CD8-positive, alpha-beta memory T cell (primary cell): ENCODE measurements at places on chromosomes 3 and 15. TPM values are rescaled to one million over a fixed set of nuclear protein-coding genes. Genes with fewer than 3 reads are reported as not detected.

Gene UQCC5
- polyA plus RNA-seq, result 20.7 TPM

DNA sequence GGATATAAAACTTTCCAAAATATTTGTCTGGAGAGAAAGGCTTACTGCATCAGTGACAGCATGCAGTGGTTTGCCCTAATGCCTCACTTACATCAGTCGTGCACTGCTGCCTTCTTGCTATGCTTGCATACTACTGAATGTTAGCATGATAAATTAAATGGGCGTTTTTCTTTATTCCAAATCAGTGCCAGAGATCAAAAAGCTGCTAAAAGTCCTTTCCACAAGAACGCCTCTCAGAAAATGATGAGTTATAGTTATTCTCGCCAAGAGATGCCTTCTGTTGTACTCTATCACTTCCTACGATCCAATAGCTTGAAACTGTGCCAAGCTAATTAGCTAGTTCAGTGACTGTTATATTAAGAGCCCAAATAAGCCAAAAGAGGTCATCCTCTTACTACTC lies 345.8 kb upstream of the ROBO2 start:
- no peak overlapping the region for H3K4me3 ChIP-seq
- H3K4me1 ChIP-seq, result no peaks in the 10 kb centered on the region
- H3K36me3 ChIP-seq, result no peaks in the 10 kb centered on the region
- H3K27me3 ChIP-seq, result no peaks in the 10 kb centered on the region

DNA sequence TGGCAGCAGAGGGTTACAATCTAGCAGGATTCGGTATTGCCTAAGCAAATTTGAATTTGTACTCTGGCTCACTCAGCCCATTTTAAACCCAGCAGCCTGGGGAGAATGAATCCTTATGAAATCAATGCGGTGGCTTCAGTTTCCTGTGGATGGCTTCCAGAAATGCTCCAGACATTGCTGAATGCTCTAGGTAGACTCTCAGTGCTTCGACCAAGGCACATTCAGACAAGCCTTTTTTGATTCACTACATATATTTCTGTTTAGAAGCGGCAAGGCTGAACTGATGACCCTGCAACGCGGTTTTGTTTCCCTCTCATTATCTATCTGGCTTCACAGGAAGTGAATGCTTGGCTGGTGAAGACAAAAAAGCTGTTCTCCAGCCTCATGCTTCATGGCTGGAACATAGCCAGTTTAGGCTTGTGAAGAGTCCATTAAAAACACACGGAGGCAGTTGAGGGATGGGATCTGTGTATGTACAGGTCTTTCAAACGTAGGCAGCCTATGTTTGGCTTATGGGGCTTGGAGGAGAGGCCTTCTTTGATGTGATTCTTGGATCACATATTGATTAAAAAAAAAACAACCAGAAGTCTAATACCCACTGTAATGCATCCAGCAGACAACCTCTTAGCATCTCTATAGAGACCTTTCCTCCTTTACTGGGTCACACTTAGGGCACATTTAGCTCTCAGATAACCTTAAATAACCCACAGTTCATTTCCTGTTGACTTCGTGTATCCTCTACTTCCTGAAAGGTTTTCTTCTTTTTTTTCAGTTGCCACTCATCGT lies 400.2 kb upstream of the TBL1XR1 start:
- peak overlapping the region; percentile 7 for H3K4me3 ChIP-seq
- peaks cover 59% of the 10 kb centered on the region for H3K4me1 ChIP-seq
- DNase-seq, result peak; percentile 56
- no peaks in the 10 kb centered on the region for H3K36me3 ChIP-seq
- peak overlapping the region; percentile 33 for H3K27ac ChIP-seq

- H3K27me3 ChIP-seq, result no peaks in the 10 kb centered on the region
- no peaks in the 10 kb centered on the region for H3K36me3 ChIP-seq
- H3K27ac ChIP-seq, result no peak overlapping the region
- no peaks in the 10 kb centered on the region for H3K4me1 ChIP-seq
Measured at GRCh38 chr15:71549091-71549490, 261.3 kb upstream of the NR2E3 start.
